ENCODE measurements at places on chromosomes 11 and 22.
A peak's percentile ranks its signal among the peaks of the same experiment; 100 is the strongest.

DNA sequence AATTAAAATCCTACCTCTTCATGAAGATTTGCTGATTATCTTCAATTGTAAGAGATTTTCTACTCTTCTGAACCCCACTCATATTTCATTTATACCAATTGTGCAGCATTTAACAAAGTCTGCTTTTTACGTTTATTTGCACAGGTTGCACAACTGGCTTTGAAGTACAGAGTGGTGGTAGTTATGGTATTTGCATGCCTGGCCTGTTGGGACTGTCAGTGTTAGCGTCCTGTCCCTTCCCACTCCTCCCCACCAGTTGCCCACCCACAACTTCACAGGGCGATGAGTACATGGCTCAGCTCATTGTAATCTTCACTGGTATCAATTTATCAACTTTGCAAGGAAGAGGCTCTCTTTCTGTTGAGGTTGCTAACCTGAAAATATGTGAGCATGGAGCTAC lies 372.3 kb downstream of the AASDHPPT start:
- no peak for DNase-seq

GRCh38 chr11:119859684-119860083 lies 130.7 kb upstream of the NECTIN1 start:
- no peak for DNase-seq

DNA sequence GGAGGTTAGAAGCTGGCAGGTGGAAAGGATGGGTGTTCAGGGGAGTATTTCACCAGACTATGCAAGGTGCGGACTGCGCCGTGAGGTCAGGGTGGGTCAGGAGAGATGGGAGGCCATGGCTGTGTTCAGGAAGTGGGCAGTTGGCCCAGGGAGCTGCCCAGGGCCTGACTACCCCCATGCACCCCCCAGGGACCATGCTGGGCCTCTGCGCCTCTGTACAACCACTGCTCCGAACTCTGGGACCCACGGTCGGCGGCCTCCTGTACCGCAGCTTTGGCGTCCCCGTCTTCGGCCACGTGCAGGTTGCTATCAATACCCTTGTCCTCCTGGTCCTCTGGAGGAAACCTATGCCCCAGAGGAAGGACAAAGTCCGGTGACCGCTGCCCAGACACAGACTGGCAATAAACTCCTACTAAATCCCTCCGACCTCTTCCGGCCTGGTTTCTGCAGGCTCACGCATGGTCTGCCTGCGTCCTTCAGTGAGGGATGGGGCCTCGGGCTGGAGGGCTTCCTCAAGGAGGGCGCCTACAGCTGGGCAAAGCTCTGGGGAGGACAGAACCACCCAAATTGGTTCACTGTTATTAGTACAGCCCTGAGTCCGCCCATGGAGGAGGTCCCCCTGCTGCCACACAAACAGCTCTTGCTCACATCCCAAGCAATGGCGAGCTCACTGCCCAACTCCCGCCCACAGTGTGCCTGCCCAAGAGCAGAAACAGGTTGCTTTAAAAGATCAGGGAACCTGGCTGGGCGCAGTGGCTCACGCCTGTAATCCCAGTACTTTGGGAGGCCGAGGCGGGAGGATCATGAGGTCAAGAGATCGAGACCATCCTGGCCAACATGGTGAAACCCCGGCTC lies 4.2 kb downstream of the PHLDA2 start:
- DNase-seq: no peak

DNA sequence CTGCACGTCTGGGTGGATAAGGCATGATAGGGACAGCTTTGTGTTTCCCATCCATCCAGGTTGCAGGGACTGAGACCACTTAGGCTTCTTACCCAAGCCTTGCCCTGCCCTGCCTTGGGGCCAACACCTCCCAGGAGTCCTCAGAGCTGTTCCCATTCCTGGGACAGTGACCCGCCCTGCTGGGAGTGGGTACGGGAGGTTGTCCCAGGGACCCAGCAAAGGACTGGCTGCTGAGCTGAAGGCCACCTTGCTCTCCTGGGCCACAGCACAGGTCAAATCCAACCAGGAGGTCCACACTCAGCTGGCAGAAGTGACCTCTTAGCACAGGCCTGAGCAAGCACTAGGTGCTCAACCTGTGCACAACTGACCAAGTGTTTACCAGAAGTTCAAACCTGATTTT lies 16.9 kb upstream of the ARHGEF17 start:
- no peak for DNase-seq

- no peak for DNase-seq
These were observed 24.0 kb upstream of the ABTB2 start for GRCh38 chr11:34381775-34382174.

DNA sequence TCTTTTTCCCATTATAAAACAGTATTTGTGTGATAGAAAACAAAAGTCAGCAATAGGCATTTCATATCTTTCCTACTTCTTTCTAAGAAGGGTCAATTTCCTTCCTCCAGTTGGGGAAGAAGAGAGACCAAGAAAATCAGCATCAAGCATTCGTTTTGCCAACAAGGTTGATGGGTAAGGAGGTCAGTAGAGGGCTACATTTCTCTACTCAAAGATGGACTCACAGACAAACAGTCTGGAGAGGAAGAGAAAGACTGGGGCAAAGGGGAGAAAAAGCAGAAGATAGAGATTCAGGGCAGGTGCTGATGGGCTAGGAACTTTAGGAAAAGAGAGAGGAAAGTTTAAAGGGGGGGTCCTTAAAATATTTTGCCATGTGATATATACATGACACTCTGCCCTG lies 8.6 kb upstream of the MTNR1B start:
- no peak for DNase-seq

GRCh38 chr11:69941546-69942332 lies 122.5 kb upstream of the FGF3 start:
- DNase-seq: no peak

- no peak for DNase-seq
These were observed 15.5 kb upstream of the NNMT start for GRCh38 chr11:114280696-114281095.

- no peak for DNase-seq
These were observed 12.4 kb downstream of the ATP5MGL start for GRCh38 chr22:42627981-42628380.

- DNase-seq: no peak
These were observed 4.0 kb downstream of the MICAL2 start for GRCh38 chr11:12114193-12115033.

GRCh38 chr11:97732011-97732632 lies 1288.6 kb upstream of the CNTN5 start:
- no peak for DNase-seq

GRCh38 chr22:40194656-40195055 lies 16.9 kb downstream of the TNRC6B start:
- no peak for DNase-seq

DNA sequence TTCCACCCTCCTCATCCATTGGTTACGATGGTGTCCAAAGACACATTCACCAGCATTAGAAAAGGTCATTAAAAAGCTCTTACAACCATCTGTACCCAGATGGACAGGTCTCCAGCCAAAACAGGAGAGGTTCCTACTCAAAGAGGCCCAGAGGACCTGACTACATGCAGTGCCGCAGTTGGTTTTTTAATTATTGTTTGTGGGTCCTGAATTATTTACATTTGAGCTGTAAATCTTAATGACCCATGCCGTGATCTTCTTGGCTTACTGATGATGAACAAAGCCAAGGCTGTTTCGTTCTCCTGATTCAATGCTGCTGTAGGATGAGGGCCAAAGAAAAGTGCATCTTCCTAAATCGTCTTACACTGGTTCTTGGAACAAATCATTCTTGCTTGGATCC lies 83.7 kb downstream of the CADM1 start:
- DNase-seq: no peak

DNA sequence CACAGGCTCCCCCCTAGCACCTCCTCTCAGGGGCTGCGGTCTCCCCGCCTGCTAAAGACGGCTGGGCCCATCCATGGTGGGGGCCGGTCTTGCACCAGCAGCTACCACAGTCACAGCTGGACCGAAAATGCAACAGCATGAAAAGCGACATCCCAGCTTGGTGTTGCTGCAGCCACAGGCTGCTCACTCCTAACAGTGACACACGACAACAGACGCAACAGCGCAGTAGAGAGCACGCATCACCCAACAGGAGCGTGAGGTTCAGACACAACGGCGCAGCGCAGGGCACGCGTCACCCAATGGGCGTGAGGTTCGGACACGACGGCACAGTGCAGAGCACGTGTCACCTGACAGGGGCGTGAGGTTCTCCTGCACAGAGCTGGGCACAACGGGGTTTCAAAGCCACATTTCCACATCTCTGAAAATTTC lies 24.1 kb downstream of the TOLLIP start:
- no peak for DNase-seq

GRCh38 chr22:24156913-24157821 lies 24.1 kb upstream of the SUSD2 start:
- peak; percentile 36 for DNase-seq

- no peak for DNase-seq
These were observed 88.5 kb downstream of the BRD1 start for GRCh38 chr22:49739138-49739537.

DNA sequence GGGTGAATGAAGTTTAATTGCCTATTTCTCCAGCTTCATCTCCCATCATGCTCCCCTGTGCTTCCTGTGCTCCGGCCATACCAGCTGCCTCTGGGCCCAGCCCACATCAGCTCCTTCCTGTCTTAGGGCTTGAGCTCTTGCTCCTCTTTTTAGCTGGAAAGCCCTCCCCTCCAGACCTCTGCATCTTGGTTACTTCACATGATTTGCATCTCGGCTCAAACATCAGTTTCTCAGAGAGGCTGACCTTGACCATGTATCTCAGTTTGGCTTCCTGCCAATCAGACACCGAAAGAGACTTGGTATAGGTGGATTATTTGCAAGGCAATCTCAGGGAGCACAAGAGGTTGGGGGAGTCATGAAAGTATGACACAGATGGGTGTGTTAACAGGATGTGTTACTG lies 73.2 kb upstream of the TIMP3 start:
- no peak for DNase-seq

GRCh38 chr11:1504581-1505290 lies 18.2 kb upstream of the MOB2 start:
- no peak for DNase-seq

GRCh38 chr11:130872513-130872912 lies 43.8 kb downstream of the SNX19 start:
- DNase-seq: no peak

GRCh38 chr11:109507836-109508561 lies 86.0 kb downstream of the C11orf87 start:
- no peak for DNase-seq

GRCh38 chr11:86782742-86783141 lies 17.6 kb upstream of the PRSS23 start:
- DNase-seq: no peak

- no peak for DNase-seq
These were observed 27.7 kb downstream of the MICAL2 start for GRCh38 chr11:12137938-12138731.

DNA sequence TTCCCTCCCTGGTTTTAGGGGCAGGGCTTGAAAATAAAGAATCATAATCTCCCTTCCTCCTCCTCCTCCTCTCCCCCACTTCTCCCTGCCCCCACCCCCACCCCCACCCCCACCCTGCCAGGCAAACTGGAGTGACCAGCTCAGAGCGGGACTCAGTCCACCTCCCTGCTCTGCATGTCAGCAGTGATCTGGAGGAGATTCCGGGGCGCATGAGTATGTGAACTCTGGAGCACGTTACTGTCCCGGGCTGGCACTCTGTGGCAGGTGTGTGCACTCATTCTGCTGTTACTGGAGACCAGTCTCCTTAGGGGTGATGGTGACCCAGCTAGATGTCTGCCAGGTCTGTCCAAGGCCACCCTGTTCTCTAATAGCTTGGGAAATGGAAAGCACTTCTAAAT lies 33.9 kb downstream of the MARK2 start:
- no peak for DNase-seq

Measured in nucleus accumbens (tissue), 56 donors.